ENCODE measurements at places on chromosomes 2 and 18.

GRCh38 chr2:119028327-119029174, 86.6 kb downstream of the MARCO start:
- DNase-seq: no peak

DNA sequence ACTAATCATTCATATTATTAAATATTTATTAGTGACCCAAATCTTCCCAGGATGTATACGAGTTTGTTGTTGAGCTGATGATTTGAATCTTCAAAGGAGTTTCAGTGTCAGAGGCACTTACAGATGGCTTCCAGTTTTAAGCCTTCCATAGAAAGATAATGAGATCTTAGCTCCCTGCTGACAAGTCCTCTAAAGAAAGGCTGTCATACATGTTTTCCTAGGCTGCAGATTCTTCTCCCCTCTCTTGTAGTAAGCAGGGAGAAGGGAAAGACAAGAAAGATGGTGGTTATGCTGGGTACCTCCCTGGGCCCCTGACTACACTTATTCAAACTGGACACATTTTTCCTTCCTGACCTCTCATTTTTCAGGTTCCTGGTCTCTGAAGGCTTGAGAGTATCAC, 8.1 kb upstream of the GAREM1 start:
- no peak for DNase-seq

DNA sequence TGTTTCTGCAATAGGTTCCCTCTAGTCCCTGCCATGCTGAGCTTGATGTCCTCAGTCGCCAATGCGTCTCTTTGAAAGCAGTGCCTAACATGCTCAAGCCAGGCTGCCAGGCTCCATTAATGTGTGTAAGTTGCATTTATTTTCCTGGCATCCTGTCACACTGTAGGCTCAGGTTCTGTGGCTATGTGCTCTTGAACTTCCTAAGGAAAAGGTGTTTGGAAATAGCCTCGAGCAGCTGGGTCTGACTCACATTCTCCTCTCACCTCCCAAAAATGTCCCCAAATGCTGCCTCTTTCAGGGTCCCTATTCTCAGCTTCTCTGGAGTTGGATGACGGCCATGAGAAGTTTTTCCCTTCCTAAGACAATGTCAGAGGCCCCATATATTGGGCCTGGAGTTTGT, 58.0 kb upstream of the SLC14A2 start:
- DNase-seq: no peak

DNA sequence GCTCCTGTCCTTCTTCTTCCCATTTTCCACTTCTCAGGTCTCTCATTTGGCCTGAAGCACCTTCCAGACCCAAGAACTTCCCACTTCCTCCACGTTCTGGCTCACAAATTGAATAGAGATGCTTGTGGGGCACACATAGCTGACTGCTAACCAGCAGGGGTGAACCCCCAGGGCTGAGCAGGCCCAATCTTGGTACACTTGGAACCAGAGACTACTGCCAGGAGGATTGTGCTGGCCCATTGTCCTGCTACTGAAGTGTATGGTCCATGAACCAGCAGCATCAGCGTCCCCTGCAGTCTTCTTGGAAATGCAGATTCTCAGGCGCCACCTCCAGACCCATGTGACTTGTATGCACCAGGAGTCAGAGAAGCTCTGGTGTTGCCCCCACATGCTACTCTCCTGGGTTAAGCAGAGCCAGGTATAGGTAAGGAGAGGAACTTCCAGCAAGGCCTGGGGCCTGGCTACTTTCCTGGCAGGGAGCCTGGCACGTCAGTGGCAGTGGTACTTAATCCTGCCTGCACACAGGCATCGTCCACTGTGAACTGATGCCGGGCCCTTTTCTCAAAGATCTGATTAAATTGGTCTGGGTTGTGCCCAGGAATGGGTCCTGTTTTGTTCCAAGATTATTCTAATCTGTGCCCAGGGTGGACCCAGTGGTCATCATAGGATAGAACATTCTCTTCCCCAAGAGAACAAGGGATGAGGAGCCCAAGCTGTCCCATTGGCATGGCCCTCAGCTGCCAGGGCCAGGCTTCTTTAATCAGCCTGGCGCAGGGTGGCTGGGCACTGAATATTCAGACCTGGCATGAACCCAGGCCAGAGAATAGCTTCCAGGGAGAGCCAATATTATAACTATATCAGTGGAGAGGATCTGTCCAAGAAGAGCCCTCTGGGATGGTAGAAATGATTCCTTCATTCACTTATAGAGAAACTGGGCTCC, 248.7 kb downstream of the SOX11 start:
- no peak for DNase-seq

- DNase-seq: no peak
These were observed 405.0 kb downstream of the XIRP2 start for GRCh38 chr2:167293172-167293781.

DNA sequence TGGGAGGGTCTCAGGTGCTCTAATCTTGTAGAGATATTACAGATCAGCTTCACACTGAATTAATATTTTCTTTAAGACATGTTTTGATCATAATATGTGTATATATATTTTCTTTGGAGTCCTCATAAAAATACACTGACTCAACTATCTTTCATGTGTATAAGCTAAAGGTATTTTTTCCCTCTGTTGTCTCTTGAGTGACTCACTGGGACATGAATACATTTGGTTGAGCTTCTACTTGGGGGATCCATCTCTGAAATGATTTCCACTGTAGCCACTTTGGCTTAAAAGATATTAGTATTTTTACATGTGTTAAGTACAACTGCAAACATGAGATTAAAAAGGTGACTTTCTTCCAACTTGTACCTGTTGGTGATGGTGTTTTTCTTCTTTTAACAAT, 140.8 kb downstream of the TTN start:
- no peak for DNase-seq

- DNase-seq: no peak
These were observed 22.8 kb downstream of the NXPH2 start for GRCh38 chr2:138757384-138757783.

DNA sequence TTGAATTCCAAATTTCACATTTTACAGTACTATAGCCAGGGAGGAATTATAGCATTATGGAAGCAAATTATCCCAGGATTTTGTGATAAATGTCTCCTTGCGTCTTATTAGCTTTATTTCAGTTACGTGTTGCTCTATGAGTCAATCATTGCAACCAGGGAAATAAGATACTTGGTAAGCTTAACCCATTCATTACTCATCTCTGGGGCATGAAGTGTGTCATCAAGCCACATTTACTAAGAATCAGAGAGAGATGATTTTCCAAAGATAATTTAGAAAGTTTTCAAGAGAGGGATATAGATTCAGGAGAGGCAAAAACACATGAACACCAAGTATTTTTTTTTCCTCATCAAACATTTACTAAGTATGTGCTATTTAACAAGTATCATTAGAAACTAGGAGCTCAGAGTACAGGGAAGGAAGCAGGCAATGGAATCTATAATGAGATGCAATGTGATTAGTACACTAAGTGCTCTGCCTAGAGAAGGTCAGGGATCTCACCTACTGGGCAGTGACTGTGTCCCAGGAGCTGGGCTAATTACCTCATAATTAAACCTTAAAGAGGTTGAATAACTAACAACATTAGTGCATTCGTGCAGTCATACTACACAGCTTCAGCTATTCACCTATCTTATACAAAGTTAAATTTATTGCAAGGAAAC, 217.8 kb upstream of the NXPH2 start:
- DNase-seq: no peak

Measured in stimulated activated CD8-positive, alpha-beta memory T cell treated with anti-CD3 and anti-CD28 coated beads, Interleukin-15, amount 100 ng/mL, for 24 hours (primary cell).